ENCODE measurements at places on chromosomes 6 and 20.

GRCh38 chr6:51028276-51028675 is 209.6 kb downstream of the TFAP2B start:
- no peak for DNase-seq

GRCh38 chr6:107684996-107685395 is 139.1 kb downstream of the SCML4 start:
- no peak for DNase-seq

- no peak for DNase-seq
These were observed 23.5 kb downstream of the PLEKHG1 start for GRCh38 chr6:150622941-150623874.

DNA sequence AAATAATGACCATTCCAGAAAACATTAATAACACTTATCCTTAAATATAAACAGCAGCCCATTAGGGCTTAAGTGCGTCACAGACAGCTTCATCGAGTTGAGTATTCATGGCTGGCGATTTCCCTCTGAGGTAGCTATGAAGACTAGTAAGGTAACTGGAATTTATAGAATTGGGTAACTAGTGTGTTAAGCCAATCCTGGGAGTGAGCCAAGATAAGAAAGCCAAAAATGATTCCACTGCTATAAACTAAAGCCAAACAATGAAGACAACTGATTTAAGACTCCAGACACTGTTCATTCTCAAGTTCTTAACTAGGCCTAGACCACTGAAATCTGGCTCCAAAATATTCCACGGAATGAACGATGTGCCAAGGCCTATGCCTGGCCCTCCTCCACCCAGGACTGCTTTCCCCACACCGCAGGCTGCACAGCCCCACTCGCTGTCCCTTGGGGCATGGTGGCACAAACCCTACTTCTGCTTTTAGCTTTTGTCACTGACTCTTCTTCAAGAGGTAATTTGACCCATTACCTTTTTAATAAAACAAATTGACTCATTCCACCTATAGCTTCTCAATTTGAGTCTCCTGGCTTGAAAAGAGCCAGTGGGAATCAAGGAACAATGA is 66.0 kb downstream of the BLOC1S5 start:
- no peak for DNase-seq

DNA sequence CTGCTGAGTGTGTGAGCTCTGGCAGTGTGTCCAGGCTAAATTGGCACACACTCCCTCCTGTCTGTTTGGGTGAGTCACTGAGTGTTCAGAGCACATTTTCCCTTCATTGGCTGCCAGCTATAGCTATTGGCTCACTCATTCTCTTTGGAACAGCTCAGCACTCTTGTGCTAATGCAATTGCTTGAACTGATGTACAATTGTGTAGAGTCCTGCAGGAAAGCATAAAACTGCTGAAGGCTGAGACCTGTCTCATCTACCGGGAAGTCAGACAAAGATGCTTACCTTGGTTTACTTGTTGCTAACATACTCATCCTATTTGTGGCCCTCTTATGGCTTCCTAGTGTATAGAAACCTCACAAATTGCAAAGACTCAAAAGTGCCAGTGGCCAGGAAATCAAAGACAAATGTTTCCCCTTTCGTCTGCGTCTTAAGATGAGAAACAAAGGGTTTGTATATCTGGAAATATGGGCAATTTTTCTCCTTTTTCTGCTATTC is 351.0 kb downstream of the BCKDHB start:
- no peak for DNase-seq

DNA sequence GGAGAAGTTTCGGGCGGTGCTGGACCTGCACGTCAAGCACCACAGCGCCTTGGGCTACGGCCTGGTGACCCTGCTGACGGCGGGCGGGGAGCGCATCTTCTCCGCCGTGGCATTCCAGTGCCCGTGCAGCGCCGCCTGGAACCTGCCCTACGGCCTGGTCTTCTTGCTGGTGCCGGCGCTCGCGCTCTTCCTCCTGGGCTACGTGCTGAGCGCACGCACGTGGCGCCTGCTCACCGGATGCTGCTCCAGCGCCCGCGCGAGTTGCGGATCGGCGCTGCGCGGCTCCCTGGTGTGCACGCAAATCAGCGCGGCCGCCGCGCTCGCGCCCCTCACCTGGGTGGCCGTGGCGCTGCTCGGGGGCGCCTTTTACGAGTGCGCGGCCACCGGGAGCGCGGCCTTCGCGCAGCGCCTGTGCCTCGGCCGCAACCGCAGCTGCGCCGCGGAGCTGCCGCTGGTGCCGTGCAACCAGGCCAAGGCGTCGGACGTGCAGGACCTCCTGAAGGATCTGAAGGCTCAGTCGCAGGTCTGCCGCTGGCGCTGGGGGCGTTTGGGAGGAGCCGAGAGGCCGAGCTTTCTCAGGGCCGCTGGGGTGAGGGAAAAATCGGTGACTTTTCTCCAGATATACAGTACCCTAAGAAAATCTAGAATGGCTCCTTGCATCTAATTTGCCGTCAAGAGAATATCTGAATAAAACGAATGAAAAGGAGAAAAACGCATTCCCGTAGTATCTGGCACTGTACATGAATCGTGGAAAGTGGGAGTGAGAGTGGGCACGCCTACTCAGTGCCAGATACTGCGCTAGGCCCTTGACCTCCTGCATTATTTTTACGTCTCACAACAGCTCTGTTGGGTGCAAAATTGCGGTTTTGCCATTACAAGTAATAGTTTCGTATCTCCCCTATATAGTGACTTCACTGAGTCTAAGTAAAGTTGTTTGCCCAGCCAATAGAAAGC is 1.0 kb downstream of the CALHM6 start:
- peak; percentile 66 for DNase-seq

DNA sequence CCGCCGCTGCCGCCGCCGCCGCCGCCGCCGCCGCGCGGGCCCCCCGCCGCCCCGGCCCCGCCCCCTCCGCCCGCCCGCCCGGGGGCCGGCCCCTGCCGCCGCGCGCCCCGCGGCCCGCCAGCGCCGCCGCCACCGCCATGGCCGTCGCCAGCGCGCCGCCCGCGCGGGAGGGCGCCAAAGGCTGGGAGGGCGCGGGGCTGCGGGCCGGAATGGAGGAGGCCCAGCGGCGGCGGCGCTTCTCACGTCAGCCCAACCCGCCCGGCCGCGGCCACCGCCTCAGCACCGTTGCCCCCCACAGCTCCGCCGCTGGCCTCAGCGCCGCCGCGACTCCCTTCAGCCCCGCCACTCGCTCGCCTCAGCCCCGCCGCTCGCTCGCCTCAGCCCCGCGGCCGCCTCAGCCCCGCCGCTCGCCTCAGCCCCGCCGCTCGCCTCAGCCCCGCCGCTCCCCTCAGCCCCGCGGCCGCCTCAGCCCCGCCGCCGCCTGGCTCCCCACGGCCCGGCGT is 258 bp downstream of the PHF10 start:
- DNase-seq, result peak; percentile 38

- DNase-seq, result no peak
These were observed 68.5 kb downstream of the PLEKHG1 start for GRCh38 chr6:150667977-150668716.

DNA sequence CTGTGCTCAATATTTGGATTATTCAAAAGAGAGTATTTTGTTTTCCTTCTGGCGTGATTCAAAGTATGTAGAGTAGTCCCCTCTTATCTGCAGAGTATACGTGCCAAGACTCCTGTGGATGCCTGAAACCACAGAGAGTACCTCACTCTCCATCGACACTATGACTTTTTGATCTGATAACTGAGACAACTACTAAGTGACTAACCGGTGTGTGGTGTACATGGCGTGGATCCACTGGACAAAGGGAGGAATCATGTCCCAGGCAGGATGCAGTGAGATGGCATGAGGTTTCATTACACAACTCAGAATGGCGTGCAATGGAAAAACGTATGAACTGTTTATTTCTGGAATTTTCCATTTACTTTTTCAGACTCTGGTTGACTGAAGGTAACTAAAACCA is 112.2 kb upstream of the PDE7B start:
- DNase-seq, result no peak

DNA sequence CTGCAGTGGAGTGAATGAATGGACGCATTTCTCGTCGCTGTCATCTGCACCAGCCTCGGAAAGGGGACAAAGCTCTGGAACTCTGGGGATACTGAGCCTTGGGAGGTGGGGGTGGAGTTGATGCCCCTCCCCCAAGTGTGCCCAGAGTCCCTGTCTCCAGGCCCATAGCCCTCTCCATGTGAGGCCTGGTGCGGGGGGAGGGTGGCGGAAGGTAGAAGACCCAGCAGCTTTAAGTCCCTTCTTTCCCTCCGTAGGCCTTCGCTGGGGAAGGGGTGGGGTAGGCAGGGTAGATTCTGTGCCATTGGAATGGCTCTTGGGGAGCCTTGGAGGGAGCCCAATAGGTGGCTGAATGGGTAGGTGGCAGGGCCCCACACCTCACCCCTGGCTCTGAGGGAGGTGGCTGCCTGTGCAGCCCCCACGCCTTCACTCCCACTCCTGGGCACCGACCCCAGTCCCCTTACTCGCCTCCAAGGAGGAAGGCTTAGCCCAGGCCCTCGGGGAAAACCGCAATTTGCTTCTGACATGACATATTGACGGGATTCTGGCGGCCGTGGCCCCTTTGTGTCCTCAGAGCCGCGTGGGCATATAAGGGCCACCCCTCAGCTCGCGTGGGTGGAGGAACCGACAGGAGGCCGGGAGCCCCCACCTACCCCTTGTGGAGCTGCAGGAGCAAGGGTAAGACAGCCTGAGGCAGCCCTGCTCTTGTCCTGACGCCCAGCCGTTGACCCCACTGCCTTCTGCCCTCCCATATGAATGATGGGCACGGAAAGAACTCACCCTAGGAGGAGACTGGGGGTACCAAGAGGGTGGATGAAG is at the start of gene BPIFB3:
Gene BPIFB3 (plus strand): TSS at position 613 of the 816 bp plus-strand sequence. CDS start 1,533 bp downstream, outside the sequence.
- no peak for DNase-seq
